ENCODE measurements at places on chromosomes 7 and 10.

DNA sequence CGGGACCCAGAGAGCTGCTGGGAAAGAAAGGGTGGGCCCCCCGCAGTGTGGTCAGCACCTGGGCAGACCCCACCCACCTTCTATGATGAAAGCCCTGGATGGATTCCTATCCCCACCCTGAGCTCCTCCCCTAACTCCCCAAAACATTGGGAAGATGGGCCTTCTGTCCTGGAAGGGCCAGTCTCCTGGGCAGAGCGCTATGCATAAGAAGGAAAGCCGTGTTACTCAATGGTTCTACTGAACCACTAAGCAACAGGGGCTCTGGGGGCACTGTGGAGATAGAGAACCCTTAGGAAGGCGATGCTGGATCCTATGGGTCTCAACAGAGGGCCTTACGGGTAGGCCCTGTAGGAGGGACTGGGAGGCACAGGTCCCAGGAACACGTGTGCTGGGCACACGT, 30.7 kb upstream of the INSIG1 start:
- no peak for DNase-seq

DNA sequence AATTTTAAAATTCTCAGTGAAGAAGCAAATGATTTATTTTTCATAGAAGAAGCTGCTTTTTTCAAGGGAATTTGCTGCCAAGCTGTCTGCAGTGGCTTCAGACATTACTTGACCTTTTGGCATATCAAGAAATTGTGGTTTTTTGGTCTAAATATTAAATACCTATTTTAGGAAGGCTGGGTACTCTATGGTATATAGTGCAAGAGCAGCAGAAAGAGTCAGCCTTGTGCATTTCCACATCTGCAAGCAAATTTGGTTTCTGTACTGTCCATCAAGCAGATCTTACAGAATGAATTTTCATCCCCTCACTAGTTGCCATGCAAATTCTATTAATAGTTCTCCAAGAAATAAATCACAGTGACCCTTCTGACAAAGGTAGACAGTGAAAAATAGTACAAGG, 222.0 kb downstream of the BICC1 start:
- DNase-seq, result no peak

DNA sequence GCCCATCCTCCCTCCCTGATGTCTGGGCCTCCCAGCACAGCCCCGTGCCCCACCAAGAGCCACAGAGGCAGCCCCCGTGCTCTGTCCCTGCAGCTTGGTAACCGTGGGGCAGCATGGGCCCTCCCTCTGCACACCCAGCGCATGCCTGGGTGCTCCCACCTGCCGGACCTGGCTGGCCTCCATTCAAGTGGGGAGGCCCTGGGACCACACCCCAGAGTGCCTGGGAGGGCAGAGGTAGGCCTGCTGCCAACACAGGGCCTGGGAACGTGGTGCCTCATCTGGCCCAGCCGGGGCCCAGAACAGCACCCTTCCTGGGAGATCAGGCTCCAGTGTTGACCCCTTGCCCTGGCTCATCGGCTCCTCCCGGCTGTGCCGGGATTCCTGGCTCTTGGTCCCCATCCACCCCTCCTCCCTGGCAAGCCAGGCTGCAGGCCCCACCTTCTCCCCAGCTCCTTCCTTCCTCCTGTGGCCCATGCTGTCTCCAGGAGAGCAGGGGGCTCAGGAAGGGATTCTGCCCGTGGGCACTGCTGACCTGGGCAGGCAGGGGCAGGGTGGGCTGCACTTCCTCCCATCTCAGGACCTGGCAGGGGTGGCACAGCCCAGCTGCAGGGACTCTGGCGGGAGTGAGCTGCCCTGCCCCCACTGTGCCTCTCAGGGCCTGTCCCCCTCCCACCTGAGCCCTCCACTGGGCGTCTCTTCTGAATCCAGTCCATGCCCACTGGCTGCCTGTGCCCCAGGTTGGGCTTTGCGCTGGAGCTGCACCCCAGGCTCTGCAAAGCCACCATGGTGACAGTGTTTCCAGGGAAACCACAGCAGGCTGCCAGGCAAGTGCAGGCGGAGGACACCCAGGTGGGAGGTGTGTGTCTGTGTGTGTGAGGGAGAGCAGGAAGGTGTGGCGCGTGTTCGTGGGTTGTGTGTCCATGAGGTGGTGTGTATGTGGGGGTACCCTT, 32.6 kb downstream of the PWWP2B start:
- DNase-seq, result no peak

DNA sequence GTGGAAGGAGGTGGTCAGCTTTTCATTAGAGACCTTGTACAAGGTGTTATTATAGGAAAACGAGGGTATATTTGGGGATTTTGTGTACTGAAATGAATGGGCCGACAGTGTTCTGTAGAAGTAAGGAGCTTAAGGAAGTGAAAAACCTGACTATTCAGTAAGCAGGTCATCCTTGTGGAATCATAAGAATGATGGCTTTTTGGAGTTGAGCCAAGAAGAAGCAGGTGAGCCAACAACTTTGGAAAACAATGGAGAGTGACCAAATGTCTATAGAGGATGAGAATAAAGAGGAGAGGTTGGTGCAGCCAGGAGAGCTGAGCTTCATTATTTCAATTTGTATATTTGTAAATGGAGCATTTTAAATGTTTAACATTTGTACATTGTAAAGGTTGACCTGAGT, 595.7 kb downstream of the CCSER2 start:
- DNase-seq, result no peak

DNA sequence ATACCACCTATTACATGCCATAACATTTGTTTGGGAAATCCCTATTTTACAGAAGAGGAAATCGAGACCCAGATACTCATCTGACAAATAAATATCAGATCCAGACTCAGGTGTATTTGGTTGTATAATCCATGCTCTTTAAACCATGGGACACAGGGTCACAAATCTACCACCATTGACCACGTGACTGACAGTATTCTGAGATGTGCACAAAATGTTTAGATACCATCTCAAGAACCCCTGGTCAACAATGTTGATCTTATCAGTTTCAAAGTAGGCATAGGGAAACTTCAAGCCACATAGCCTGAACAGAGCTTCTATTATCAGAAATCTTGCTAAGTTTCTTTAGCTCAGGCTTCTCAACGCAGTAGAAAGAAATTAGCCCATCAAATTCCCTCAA, 93.6 kb downstream of the ICA1 start:
- DNase-seq, result no peak
